ENCODE measurements at places on chromosomes 2 and 18.

GRCh38 chr18:47591429-47591828 lies 339.0 kb downstream of the SMAD2 start:
- DNase-seq, result no peak

- DNase-seq, result no peak
These were observed 11.4 kb downstream of the IL1F10 start for GRCh38 chr2:113079131-113079530.

DNA sequence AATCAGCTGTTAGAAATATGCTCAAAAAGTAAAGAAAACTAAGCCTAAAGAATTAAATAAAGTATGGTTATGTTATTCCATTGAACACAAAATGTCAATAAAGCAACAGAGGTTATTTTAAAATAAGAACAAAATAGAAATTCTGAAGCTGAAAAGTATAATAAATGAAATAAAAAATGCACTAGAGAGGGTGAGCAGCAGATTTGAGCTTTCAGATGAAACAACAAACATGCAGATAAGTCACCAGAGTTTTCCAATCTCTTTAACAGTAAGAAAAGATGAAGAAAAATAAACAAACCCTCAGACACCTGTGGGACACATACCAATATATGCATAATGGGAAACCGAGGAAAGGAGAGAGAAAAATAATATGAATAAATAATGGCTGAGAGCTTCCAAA lies 70.3 kb upstream of the SLC9A2 start:
- DNase-seq, result no peak

- DNase-seq, result no peak
These were observed 12.0 kb downstream of the STK17B start for GRCh38 chr2:196159221-196159892.

- no peak for DNase-seq
These were observed 285.5 kb upstream of the NETO1 start for GRCh38 chr18:73153271-73153670.

GRCh38 chr2:60857056-60857455 lies 24.3 kb upstream of the REL start:
- DNase-seq, result no peak

DNA sequence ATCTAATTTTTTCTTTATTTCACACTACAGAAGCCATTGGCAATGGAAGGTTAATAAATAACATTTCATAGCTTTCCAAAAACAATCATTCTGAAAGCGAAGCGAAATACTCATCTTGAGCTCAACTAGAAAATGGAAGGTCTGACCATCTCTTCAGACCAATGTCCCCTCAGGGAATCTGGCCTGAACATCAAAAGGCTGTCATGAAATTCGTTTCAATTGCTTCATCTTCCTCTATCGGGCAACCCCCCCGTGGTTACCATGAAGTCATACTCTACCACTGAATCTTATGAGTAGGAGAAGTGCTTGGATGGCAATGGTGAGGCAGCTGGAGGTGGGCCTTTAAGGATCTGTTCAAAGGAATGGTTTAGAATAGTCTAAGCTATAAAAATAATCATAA lies 22.9 kb upstream of the CYTIP start:
- no peak for DNase-seq

- DNase-seq, result no peak
These were observed 105.5 kb downstream of the COLEC12 start for GRCh38 chr18:394987-395362.

GRCh38 chr2:46985512-46985911 lies 69.9 kb upstream of the MCFD2 start:
- DNase-seq, result no peak

GRCh38 chr2:121419081-121419699 lies 111.5 kb upstream of the RNU4ATAC start:
- no peak for DNase-seq

DNA sequence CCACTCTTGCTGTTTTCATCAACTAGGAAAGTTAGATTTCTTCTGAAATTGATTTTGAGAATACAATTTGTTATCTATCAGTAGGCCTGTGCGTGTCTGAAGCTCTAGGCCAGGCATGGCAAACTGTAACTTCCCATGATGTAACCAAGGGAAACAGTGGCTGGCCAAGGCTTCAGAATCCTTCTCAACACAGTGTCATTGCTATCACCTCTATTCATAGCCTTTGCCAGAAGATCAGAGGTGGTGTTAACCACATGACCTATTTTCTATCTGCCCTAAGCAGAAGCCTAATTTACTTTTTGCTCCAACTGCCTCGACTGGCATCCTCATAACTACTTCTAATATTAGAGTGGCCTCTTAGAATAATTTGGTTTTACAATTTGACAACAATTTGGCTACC lies 2.5 kb downstream of the ITGB6 start:
- no peak for DNase-seq

GRCh38 chr2:179594268-179595112 lies 266.9 kb downstream of the ZNF385B start:
- DNase-seq, result no peak

DNA sequence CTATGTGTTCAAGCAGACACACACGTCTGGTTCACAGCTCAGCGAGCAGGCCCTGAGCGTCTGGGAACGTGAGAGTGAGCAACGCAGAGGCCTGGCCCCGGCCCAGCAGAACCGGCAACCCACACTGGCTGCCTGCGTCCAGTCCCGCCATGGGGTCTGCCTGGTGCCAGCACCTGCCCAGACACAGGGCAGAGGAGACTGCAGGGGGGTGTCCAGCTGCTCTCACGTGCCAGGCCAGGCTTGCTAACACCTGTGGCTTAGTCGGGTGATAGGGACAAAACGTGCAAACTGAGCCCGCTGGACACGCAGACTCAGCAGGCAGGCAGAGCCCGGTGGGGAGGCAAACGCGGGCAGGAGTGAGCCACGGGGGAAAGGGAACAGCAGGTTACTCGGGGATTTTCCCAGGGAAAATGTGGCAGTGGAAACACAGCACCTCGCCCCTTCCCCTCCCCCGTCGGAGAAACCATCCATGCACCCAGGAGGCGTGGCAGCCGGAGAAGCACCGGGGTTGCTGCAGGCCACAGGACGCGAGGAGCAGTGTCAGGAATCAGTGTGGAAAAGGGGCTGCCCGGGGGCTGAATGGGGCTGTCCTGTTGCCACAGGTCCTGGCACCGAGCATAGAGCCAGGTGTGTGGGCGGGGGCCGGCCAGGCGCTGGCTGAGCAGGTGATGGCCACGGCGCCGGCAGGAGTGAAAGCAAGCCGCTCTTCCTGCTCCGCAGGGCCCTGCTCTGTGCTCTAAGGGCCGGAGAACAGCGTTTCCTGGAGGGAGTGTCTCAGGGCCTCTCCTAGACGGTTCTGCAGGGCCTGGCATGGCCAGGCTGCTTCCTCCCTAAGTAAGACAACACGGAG lies 154.7 kb downstream of the HDAC4 start:
- no peak for DNase-seq

GRCh38 chr2:157498483-157498882 lies 54.6 kb upstream of the CYTIP start:
- no peak for DNase-seq

DNA sequence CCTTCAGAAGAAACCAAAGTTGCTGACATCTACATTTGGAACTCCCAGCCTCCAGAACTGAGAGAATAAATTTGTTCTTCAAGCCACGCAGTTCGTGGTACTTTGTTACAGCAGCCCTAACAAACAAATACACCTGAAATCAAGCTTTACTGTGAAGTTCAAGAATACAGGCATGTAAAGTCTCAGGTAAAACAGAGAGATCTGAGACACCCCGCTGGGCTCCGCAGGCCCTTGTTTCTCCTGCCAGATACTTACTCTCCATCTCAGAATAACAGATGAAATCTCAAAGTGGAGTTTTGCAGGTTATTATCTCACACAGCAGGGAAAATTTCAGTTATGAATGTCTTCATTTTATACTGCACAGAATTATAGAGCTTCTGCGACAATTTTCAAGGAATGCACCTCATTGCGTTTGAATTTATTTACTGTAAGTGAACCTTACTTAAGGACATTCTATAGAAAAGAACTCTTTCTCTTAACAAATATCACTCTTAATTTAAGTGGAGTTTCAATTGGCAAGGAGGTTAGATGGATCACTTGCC lies 492.4 kb upstream of the LRATD1 start:
- DNase-seq, result no peak

- DNase-seq, result no peak
These were observed 37.4 kb upstream of the NOL4 start for GRCh38 chr18:34261865-34262780.

DNA sequence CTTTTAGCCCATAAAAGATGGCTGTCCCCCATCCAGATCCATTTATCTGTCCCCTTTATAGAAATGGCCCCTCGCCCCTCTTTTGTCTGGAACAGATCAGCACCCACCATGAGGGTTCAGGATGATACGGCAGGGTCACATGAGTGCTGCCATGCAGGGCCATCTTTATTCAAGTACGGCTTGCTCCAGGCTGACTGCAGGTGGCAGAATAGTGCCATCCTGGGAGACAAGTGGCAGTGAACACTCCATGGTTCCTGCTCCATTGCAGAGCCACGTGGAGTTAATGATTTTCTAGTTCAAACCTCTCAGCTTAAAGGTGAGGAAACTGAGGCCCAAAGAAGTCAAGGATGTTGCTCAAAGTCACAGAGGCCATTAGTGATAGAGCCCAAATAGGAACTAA lies 180.6 kb downstream of the CLIP4 start:
- no peak for DNase-seq

DNA sequence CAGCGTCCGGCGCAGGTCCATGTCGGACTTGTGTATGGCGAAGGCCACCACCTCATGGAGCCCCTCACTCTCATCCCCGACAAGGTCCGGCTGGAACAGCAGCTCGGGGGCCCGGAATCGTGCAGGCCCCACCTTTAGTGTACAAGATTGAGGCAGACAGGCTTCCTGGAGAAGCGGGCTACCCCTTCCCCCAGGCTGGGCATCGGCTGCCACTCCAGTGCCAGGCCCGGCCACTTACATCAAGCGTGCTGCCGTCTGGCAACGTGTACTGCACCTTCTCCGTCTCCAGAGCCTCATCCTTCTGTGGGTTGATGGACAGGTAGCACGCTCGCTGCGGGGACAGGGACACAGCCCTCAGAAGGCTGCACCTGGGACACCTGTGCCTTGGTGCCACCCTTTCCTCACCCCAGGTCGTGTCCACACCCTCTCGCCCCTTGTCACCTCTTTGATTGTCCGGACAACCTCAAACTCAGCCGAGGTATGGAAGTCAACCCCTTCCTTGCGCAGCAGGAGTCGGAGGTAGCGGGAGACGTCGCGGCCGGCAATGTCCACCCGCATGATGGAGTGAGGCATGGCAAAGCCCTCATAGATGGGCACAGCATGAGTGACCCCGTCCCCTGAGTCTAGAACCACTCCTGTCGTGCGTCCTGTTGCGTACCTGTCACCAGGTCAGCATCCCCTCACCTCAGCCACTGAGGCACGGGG lies 5.7 kb downstream of the ACTR1B start:
- no peak for DNase-seq

GRCh38 chr2:140593132-140593531 lies 1537.7 kb downstream of the LRP1B start:
- no peak for DNase-seq

DNA sequence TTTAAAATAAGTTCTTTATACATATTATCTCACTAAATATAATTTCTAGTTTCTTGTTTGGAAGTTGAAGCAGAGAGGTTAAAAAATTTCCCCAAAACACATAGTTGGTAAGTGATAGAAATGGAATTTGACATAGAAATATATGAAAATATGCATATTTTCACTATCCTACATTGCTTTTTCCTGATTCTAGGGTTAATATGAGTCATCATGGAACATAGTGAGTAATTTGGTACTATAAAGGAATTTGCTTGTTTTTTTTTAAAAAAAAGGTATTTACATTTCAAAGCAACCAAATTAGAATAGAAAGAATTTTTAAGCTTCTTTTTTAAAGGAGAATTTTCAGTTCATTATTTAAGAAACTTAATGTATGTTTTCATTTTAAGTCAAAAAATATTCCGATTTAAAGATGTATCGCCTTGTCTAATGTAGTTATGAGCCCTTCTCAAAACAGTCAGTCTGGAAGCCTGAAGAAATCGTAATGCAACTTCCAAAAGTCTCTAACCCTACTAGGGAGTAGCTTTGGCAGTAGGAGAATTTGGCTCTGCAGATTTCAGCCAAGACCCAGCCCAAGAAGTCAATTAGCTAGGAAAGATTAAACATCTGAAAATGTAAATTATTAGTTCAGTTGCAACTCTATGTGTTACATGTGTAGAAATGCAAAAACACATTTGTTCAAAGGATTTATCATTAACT lies 147.3 kb downstream of the RDH14 start:
- no peak for DNase-seq

- DNase-seq, result no peak
These were observed 40.8 kb downstream of the RAB10 start for GRCh38 chr2:26074676-26075075.

DNA sequence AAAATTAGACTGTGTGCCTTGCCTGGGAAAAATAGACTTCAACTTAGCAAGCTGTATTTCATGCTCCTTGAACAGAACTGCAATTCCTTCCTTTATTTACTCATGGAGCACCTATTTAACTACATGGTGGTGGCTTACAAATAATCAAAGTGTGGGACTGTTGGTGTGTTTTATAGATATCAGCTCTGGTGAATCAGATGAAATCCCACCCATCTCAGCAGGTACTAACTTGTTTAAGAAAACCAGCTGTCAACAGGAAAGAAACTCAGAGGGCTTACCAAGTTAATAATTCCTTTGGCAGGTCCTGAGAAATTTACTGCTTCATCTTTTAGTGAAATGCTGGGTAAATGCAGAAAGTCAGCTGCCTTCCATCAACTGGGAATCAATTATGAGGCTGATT lies 830.6 kb downstream of the SLC4A3 start:
- DNase-seq, result no peak

- DNase-seq, result no peak
These were observed 1.4 kb downstream of the ELP2 start for GRCh38 chr18:36130883-36131653.

DNA sequence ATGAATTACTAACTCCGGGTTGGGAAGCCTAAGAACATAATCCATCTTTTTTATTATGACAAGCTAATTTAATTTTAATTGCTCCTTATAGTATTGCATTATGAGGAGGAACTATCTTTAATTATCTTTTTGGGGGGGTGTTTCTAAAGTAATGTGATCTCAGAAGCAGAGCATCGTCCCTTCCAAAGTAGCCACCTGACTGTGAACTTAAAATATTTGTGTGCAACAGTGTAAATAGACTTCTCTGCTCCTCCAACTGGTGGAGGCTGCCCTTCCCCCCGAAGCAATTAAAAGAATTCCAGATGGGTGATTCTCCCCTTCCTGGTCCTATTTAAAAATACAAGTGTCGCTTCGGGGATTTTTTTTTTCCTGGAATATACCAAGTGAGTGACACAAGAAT lies 55.7 kb downstream of the TCF7L1 start:
- no peak for DNase-seq

DNA sequence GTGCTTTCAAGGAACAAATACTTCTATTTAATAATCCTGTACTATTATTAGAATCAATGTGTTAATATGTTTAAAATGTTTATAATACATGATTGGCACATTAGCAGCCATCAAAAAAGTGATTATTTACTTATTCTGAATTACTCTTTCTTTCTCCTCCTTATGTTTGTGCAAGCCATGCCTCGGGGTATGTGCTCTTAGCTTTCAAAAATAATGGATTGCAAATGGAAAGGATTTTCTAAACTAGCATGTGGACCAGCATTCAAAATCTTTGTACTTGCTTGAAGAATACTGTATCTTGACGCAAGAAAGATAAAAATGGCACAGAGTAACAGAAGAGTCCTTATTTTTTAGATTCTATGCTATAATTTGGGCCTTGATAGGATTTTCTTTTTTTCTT lies 156.5 kb downstream of the CDH7 start:
- no peak for DNase-seq

All from stimulated activated CD4-positive, alpha-beta T cell treated with anti-CD3 and anti-CD28 coated beads, Interleukin-1b, Interleukin-23, amount 100 ng/mL, for 1 hour (primary cell).